ENCODE measurements at places on chromosomes 2 and 18.

GRCh38 chr18:7596147-7596546 is 29.0 kb downstream of the PTPRM start:
- DNase-seq, result no peak

GRCh38 chr2:74423231-74424095 is 1.9 kb downstream of the WDR54 start:
- no peak for DNase-seq

GRCh38 chr18:2958819-2959298 is 54.1 kb downstream of the LPIN2 start:
- DNase-seq, result no peak

DNA sequence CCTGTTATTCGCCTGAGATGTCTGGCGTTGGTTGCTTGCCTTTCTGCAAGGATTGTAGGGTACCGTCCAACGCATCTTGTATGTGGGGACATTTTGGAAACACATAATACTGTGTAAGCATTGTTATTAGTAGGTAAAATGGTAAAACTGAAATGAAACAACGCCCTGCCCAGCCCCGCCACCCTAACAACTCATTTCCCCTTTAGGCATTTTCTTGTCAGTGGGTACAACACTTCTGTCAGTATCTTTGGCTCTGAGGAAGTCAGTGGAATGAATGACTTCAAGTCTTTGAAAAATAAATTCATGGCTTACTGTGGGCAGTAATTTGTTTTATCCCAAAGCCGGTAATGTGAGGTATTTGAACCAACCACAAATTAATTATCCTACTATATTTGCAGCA is 86.0 kb downstream of the FMNL2 start:
- no peak for DNase-seq

GRCh38 chr2:10579441-10579840 is 110.3 kb downstream of the NOL10 start:
- DNase-seq, result no peak

GRCh38 chr2:98025481-98026037 is 29.8 kb upstream of the TMEM131 start:
- DNase-seq, result no peak

- DNase-seq, result no peak
Observed at GRCh38 chr18:51543658-51544155, 346.2 kb upstream of the MEX3C start.

- DNase-seq, result no peak
Observed at GRCh38 chr2:111618978-111619902, 264.8 kb downstream of the ANAPC1 start.

GRCh38 chr2:176405477-176405876 is 136.2 kb downstream of the MTX2 start:
- no peak for DNase-seq

- no peak for DNase-seq
Observed at GRCh38 chr2:140269000-140269399, 1488.8 kb upstream of the NXPH2 start.

DNA sequence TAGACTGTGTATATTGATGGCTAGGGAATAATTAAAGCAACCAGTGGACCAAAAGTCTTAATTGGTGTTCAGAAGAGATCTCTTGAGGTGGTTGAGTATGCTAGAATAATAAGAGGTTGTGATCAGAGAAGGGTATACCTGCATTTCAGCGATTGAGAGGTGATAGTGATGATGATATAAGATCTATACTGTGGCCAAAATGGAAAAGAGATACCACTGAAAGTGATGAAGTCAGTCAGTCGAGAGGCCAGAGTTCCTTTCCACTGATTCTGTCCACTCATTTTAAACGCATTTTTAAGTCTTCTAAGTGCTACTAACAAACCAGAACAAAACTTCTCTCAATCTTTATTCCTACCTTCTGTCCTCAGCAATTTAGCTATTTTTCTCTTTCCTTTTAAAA is 32.9 kb downstream of the ACTR3 start:
- no peak for DNase-seq

GRCh38 chr2:174076975-174077374 is 111.8 kb upstream of the SP3 start:
- DNase-seq, result no peak

DNA sequence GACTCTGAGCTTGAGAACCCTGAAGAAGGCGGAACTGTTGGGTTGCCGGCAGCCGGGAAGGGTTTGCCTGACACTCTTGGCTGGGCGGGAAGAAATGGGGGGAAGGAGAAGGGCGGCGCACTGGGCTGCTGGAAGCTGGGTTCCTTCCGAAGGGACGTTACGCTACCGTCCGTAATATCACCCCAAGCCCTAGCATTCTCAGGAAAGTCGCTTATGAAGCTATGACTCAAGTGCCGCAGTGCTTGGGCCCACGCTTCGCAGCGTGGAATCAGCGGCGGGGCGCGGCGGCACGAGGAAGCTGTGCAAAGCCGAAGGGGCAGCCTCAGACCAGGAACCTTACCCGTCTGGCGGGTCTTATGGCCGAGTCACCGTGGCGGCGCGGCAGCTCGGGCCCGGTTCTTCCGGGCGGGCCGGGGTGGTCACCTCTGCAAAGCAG is 50.2 kb upstream of the SIGLEC15 start:
- DNase-seq, result no peak

DNA sequence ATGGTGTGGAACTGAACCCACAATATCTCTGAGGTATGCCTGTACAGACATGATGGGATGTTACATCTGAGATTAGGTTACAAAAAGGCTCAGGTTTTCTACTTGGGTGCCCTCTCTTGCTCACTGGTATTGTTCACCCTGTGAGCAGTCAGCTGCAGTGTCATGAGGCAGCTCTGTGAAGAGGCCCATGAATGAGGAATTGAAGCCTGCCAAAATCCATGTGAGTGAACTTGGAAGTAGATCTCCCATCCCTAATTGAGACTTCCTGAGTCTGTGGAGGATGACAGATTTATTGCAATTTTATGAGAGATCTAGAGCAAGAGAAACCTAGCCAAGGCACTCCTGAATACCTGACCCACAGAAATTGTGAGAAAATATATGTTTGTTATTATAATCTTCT is 404.9 kb upstream of the ZEB2 start:
- no peak for DNase-seq

GRCh38 chr18:78722386-78722785 is 257.2 kb upstream of the SALL3 start:
- no peak for DNase-seq

GRCh38 chr2:20565623-20566236 is 85.2 kb downstream of the HS1BP3 start:
- DNase-seq, result no peak

DNA sequence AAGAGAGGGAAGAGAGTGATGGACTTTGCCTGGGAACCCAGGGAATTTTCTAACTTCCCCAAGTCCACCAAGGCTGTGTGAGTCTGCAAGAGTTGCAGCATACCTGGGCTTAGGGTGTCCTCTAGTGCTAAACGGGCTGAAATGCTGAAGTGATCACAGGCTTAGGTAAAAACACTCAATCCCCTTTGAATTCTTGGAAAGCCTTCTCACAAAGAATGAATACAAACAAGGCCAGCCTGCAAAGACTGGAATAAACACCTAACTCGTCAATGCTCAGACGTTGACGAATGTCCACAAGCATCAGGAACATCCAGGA is 30.0 kb upstream of the BMP10 start:
- no peak for DNase-seq

- no peak for DNase-seq
Observed at GRCh38 chr2:85259879-85260278, 67.9 kb downstream of the TGOLN2 start.

- DNase-seq, result no peak
Observed at GRCh38 chr18:25832001-25832604, 258.3 kb downstream of the SS18 start.

- DNase-seq, result no peak
Observed at GRCh38 chr18:44828080-44828479, 147.4 kb downstream of the SETBP1 start.

GRCh38 chr2:227000123-227000522 is 163.9 kb downstream of the COL4A4 start:
- DNase-seq, result no peak

DNA sequence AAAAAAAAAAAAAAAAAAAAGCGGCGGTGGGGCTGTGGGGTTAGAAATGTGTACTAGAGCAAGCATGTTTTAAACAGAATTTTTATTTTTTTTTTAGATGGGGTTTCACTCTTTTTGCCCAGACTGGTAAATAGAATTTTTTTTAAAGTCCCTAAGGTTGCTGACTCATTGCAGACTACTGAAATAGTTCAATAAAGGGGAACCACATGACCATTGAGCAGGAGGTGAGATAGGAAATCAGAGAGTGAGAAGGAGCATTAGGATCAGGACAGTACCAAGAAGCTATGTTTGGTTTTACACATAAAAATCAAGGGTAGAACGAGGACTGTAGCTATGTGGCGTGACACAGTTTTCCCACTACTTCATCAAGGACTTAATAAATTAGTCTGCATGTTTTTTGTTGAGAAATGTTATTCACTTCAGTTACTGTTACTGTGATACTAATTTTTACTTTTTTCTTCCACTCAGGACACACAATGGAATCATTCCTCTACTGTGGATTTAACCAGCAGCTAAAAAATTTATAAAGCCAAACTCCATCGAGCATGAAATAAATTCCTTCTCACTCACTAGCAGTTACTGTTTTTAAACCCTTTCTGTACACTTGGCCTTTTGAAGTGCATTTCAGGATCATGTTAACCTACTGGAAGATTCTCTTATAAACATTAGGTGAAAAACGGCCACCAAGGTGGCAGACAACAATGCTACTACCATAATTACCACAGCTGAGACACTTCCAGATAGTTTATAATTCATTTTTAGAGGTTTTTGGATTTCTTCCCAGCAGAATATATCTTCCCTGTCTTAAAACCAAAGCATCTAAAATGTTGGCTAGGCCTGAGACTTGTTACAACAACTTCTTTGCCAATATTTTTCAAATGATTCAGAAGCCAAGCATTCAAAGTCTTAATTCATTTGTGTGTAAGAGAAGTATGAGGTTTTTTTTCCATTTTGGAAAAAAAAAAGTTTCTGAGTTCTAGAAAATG is 33.2 kb downstream of the LAMA1 start:
- DNase-seq, result no peak

GRCh38 chr2:38750011-38750890 is 910 bp downstream of the SRSF7 start:
- peak; percentile 13 for DNase-seq

- DNase-seq, result no peak
Observed at GRCh38 chr2:38430597-38431207, 53.6 kb upstream of the ATL2 start.

DNA sequence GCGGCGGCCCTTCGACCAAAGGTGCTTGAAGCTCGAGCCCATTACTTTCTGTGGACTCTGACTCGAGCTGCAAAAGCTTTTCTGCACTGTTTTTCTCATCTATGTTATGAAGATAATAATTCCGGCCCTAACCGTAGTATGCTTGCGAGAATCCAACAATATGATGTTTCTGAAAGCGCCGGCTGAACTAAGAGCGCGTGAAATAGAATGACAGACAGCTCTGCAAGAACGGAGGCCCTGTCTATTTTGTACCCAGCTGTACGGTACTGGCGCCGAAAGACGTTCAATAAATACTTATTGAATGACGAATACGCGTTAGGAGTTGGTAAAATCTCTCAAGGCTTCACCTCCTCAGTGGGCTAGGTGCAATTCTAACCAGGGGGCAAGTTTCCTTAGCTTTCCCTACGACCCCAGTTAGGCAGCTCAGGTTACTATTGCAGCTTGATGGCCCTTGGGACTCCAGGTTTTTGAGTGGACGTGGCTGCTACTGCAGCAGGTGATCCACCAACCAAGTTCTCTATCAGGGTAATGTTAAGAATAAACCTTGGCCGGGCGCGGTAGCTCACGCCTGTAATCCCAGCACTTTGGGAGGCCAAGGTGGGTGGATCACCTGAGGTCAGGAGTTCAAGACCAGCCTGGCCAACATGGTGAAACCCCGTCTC is 570 bp downstream of the SCRN3 start:
- DNase-seq, result no peak

- no peak for DNase-seq
Observed at GRCh38 chr2:135585586-135585985, 54.3 kb downstream of the R3HDM1 start.

- DNase-seq, result no peak
Observed at GRCh38 chr2:37880551-37880950, 44.5 kb upstream of the RMDN2 start.

- DNase-seq, result no peak
Observed at GRCh38 chr18:48926420-48926857, 24.3 kb downstream of the SMAD7 start.

DNA sequence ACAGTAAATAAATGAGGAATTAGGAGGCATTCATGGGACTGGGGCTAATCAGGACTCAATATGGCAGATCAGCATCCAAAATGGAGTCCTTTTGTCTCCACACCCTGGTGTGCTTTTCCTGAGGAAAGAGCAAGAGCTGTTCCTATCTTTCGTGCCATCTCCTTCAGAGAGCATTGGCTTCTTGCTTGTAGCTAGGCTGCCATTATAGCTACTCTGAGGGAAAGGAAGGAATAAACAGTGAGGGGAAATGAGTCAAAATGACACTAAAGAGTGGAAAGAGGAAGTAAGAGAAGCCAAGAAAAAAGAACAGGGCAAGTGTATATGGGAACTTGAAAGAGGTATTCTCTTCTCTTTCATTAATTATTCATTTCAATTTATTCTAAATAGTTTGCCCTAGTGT is 8.4 kb upstream of the NMI start:
- DNase-seq, result no peak

DNA sequence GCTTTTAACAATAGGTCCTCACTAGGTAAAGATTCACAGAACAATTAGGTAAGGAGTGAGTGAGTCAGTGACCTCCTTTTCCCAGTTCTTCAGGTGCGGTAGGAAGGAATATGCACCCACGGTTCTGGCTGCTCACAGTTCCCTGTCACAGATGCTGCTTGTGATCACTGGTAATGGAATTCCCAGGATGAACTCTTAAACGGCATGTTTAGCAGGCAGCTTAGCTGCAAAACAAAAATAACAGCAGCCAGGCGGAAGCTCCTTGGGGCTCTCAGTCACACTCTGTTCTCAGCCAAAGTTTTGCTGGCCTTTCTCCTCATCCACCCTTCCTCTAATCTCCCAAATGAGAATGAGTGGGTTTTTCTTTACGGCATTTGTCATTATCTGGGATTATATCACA is 274.5 kb downstream of the MYT1L start:
- no peak for DNase-seq

DNA sequence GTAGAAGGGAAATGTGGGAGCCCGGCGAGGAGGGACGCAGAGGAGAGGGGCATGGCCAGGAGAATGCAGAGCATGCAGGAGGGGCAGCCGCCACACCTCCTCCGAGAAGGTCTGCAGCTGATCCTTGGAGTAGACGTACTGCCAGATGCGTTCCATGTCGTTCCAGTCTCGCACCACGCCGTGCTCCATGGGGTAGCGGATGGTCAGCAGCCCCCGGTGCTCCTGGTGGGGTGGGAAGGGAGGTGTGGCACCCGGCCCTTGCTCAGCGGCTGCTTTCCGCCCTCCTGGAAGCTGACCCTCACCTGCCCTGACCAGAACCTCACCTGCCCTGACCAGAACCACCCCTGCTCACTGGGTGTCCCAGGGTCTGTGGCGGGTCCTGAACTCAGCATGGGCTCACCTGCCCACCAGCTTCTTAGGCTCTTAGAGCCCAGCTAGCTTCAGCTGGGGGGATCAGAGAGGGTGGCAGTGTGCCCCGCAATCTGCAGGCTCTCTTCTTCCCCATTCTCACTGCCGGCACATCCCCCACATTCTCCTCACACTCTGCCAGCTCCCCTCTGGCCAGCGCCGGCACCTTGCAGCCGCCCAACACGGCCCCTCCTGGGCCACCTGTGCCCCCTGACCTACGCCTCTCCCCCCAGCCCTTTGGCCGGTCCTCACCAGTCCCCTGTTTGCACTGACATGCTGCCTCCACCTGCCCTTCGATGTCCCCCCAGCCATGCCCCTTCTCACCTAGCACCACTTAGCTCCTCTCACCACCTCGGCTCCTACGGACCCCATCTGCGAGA is 4.4 kb downstream of the ACTR1B start:
- no peak for DNase-seq

All from stimulated activated CD8-positive, alpha-beta memory T cell treated with anti-CD3 and anti-CD28 coated beads, Interleukin-7, amount 100 ng/mL, for 1 hour (primary cell).